Suprapubic skin (tissue), 4 donors: ENCODE measurements at places on chromosomes 4 and X. TPM values are rescaled to one million over a fixed set of nuclear protein-coding genes. Genes with fewer than 3 reads are reported as not detected.

- peak overlapping the region; percentile 41 for H3K27ac ChIP-seq
- no peaks in the 10 kb centered on the region for H3K36me3 ChIP-seq
- peak; percentile 79 for DNase-seq
- peaks cover 22% of the 10 kb centered on the region for H3K4me1 ChIP-seq
Observed at GRCh38 chrX:53287493-53288138, 6.2 kb upstream of the IQSEC2 start.

Gene ETDB
- not detected for total RNA-seq

DNA sequence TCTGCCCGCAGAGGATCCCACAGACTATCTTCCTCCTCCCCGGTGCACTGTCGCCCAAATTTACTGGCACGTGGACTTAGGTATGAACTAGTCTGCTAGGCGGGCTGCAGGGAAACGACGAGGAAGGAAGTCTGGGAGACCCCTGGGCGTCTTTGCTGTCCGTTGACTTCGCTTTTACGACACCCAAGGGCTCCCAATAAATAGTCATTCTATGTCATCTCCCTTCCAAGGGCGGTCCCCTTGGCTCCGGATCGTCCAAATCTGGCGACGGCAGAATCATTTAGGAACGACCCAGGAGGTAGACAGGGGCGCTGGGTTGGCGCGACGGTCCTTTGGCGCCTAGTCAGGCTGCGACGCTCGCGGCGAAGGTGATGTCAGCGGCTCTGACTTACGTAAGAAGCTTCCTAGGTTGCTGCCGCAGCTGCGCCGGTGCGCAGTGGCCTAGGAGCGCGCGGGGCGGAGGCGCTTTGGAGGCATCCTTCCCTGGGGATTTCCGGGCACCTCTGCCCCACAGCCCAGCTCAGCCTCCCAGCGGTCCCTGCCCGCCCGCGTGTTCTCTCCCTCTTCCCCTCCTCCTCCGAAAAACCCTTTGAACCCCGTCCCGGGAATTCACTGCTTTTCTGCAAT, 2.2 kb downstream of the NHS start:
- no peak for DNase-seq
- H3K4me1 ChIP-seq, result peaks cover 18% of the 10 kb centered on the region
- no peaks in the 10 kb centered on the region for H3K36me3 ChIP-seq
- no peak overlapping the region for H3K27ac ChIP-seq

DNA sequence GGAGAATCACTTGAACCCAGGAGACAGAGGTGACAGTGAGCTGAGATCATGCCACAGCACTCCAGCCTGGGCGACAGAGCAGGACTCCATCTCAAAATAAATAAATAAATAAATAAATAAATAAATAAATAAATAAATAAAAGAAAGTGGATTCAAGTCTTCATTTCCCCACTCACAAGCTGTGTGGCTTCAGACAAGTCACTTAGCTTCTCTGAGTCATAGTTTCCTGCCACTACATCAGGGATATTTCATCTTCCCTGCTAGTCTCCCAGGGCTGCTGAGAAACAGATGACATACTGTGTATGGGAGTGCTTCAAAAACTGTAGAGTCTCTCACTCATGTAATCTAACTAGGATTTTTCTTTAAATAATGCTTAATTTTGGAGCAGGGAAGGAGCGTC, 37.2 kb downstream of the TBC1D9 start:
- H3K4me1 ChIP-seq, result peaks cover 33% of the 10 kb centered on the region
- H3K27ac ChIP-seq, result no peak overlapping the region
- H3K27me3 ChIP-seq, result no peaks in the 10 kb centered on the region

Gene CYSLTR1
- total RNA-seq, result 1.9 TPM

Gene BOD1L1
- total RNA-seq, result 37.2 TPM

DNA sequence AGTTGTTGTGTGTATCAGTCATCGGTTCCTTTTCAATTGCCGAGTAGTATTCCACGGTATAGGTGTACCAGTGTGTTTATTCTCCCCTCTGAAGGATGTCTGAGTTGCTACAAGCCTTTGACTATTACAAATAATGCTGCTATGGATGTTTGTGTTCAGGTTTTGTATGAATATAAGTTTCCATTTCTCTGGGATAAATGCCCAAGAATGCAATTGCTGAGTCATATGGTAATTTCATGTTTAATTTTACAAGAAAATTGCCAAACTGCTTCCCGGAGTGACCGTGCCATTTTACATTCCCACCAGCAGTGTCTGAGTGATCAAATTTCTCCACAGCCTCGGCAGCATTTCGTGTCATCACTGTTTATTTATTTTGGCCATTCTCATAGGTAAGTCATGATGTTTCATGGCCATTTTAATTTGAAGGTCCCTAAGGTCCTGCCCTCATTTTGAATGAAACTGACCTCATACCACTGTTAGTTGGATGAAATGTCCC, 73.9 kb downstream of the IRF2 start:
- peaks cover 17% of the 10 kb centered on the region for H3K4me1 ChIP-seq
- DNase-seq, result no peak

DNA sequence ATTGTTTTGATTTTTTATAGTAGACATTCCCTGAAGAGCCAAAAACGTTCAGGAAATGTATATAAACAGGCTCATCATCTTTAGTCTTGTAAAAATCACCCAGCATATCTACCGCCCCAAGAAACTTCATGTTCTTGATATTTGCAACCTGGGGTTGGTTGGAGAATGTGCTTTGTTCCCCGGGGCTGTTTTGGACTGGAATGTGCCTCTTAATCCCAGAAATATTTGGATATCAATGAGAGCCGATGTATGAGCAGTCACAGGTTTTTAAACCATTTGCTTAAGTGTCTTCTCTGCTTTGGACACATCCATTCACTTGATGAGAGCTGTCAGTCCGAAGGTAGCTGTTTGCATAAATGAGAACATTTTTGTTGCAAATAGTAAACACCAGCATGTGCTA, 449.7 kb downstream of the PCDH7 start:
- H3K4me1 ChIP-seq, result no peaks in the 10 kb centered on the region
- H3K4me3 ChIP-seq, result no peak overlapping the region
- H3K36me3 ChIP-seq, result no peaks in the 10 kb centered on the region
- H3K27me3 ChIP-seq, result no peaks in the 10 kb centered on the region
- no peak overlapping the region for H3K27ac ChIP-seq

Gene PAGE2
- total RNA-seq, result not detected

DNA sequence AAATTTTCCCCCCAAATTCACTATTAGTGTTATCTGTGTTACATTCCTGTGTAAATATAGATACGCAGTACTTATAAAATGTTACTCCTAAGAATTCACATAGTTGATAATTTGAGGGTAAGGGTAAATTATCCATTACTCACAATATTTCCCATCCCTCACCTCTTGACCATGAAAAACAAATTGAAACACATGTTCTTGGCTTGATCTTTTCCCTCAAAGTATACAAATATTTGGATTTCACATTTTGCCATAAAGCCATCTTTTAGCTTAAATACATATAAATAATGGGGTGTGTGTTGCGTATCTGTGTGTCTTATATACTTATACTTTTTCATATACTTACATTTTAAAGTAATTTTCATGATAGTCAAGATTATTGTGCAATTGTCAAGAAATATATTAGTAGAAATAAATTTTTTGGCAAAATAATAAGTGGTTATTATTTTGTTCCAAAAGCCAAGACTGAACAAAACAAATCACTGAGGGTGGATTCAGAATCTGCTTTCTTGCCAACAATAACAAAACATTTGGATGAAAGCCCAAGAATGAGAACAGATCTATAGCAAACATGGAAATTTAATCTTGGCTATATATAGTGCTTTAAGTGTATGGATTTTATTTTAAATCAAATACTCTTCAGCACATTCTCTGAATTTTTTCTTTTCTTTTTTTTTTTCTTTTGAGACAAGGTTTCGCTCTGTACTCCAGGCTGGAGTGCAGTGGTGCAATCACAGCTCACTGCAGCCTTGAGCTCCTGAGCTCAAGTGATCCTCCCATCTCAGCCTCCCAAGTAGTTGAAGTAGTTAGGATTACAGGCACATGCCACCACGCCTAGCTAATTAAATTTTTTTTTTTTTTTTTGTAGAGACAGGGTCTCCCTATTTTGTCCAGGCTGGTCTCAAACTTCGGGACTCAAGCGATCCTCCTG, 48.5 kb upstream of the PRSS48 start:
- H3K36me3 ChIP-seq, result no peaks in the 10 kb centered on the region
- H3K27ac ChIP-seq, result peak overlapping the region; percentile 80
- H3K27me3 ChIP-seq, result no peaks in the 10 kb centered on the region
- H3K4me3 ChIP-seq, result peak overlapping the region; percentile 49
- peaks cover 23% of the 10 kb centered on the region for H3K4me1 ChIP-seq
- no peak for DNase-seq

- no peaks in the 10 kb centered on the region for H3K36me3 ChIP-seq
- H3K27ac ChIP-seq, result no peak overlapping the region
- no peaks in the 10 kb centered on the region for H3K27me3 ChIP-seq
- no peaks in the 10 kb centered on the region for H3K4me1 ChIP-seq
Observed at GRCh38 chr4:25713812-25714211, 58.2 kb downstream of the SLC34A2 start.

DNA sequence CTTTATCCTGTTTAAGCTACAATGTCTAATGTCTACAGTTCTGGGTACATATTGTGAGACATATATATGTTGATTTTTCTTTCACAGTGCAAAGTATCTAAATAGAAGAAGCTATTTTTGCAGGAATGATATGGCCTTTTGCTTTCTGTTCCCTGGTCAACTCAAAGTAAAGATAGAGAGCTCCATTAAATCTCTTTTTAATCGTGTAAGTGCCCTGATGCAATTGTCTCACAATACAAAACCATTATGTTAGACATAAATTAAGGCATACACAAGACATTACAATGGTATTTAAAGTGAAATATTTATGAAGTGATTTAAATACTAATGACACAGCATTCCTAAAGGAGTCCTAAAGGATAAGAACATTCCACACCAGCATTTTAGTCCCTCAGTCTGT, 1559.7 kb upstream of the AGA start:
- no peaks in the 10 kb centered on the region for H3K36me3 ChIP-seq
- H3K4me1 ChIP-seq, result no peaks in the 10 kb centered on the region
- no peaks in the 10 kb centered on the region for H3K27me3 ChIP-seq

DNA sequence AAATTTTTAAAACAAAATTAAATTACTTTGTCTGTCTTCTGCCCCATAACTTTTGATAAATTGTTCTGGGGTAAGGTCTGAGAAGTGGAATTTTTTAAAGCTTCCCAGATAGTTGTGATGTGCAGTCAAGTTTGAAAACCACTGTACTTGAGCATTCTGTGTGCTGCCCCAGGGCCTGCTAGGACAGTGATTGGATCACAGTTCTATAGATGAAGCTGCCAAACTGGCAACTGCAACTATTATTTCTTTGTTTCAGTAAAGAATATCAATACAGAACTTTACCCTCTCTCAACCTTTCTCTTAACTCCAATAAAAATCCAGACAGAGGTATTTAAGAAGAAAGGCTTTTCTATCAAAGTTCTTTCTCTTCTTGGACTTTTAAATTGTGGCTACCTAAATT, at the start of gene OPRPN:
OPRPN (plus strand) TSS at position 361 of the 400 bp plus-strand sequence. CDS start 1,346 bp downstream, outside the sequence.
- H3K4me3 ChIP-seq, result no peak within 1 kb of the TSS
- no peaks in the 10 kb centered on the region for H3K4me1 ChIP-seq
- H3K27ac ChIP-seq, result no peak within 1 kb of the TSS
- no peaks in the 10 kb centered on the region for H3K36me3 ChIP-seq
- H3K27me3 ChIP-seq, result no peaks in the 10 kb centered on the region

DNA sequence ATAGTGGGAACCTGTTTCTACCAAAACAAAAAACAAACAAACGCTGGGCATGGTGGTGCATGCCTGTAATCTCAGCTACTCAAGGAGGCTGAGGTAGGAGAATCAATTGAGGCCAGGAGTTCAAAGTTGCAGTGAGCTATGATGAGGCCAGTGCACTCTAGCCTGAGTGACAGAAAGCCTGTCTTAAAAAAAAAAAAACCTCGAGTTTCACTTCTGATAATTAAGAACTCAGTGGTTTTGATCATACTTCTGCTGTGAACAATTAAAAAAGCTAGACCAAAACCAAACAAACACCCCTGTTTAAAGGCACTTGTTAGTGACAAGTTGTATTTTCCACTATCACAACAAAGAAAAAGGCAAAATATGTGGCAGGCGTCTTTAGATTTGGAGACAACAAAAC, 15.0 kb upstream of the UBE2D3 start:
- DNase-seq, result no peak
- H3K4me3 ChIP-seq, result no peak overlapping the region
- no peaks in the 10 kb centered on the region for H3K36me3 ChIP-seq
- no peaks in the 10 kb centered on the region for H3K27me3 ChIP-seq
- H3K27ac ChIP-seq, result no peak overlapping the region

DNA sequence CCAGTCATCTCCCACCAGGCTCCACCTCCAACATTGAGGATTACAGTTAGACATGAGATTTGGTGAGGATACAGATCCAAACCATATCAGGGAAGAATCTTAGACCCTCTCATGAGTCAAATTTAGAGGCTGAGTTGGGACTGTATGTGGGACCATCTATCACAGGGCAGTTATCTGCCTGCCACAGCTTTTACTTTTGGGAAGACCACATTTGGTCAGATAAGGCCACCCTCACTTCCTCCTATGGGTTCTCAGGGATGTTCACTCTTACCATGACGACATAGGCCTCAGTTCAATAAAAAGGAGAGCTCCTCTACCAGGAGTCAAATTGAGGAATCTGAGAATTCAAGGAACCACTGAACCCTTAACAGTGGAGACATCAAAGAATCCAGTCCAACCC, 2.1 kb downstream of the MAGEB2 start:
- no peak for DNase-seq
- no peaks in the 10 kb centered on the region for H3K36me3 ChIP-seq
- H3K27me3 ChIP-seq, result no peaks in the 10 kb centered on the region
- no peak overlapping the region for H3K4me3 ChIP-seq
- no peak overlapping the region for H3K27ac ChIP-seq
- H3K4me1 ChIP-seq, result no peaks in the 10 kb centered on the region
